T follicular helper cell (primary cell): ENCODE measurements at places on chromosomes 1 and 21.

GRCh38 chr21:39153373-39153772, 29.9 kb downstream of the PSMG1 start:
- no peak for DNase-seq

- no peak for DNase-seq
These were observed 13.2 kb downstream of the TP53BP2 start for GRCh38 chr1:223832637-223832943.

GRCh38 chr1:157993918-157994605, 617 bp downstream of the KIRREL1 start:
- no peak for DNase-seq

GRCh38 chr1:244727871-244728474, 75.0 kb downstream of the DESI2 start:
- DNase-seq: no peak

- DNase-seq: no peak
These were observed 20.8 kb upstream of the JAK1 start for GRCh38 chr1:64986903-64987871.

DNA sequence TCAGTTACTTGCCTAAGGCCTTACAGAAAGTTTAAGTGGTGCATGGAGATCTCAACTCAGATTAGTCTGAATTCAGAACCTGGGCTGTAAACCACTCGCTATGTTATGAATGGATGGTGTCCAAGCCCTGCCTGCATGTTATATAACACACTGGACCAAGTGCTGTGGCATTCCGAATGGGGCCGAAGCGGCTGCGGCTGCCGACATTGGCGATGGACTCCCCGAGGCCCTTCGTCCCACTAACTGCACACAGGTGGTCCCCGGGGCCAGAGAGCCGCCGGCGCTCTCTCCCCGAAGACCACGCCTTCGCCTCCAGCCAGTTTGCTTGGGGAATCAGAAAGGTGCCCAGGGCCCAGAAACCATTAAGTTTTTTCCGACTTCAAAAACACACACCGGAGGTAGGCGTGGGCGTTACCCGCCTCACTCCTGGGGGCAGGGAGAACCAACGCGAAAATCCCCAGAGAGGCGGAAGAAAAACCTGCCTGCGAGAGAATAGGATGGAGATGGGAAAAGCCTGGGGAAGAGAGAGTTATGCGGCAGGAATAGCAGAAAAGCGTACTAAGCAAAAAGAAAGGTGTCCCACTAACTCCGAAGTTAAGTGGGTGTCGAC, 579 bp upstream of the TENT5C start:
- DNase-seq: no peak

DNA sequence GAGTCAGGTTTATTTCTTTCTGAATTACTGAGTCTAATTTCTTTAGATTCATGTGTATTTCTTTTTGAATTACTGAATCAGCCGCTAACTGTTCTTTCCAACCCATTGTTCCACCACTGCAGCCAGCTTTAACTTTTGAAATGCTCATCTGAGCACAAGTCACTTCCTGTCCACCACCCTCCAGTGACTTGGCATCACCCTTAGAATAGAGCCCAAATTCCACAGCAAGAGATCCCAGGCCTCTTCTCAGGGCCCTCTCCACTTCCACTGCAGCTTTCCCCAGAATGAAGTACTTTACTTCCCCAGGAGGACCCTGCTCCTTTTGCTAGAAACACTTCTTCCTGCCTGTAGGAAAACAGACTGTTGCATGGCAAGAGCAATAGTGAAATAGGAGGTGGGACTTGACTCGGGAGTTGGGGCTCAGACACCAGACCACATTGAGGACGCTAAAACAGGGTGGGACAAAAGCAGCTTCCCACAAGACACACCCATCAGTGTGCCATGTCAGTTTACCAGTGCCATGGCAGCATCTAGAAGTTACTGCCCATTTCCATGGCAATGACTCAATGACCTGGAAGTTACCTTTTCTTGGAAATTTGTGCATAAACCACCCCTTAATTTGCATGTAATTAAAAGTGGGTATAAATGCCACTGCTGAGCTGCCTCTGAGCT, 56.5 kb upstream of the ADAR start:
- DNase-seq: no peak
